ENCODE measurements at places on chromosomes 1 and 21.

DNA sequence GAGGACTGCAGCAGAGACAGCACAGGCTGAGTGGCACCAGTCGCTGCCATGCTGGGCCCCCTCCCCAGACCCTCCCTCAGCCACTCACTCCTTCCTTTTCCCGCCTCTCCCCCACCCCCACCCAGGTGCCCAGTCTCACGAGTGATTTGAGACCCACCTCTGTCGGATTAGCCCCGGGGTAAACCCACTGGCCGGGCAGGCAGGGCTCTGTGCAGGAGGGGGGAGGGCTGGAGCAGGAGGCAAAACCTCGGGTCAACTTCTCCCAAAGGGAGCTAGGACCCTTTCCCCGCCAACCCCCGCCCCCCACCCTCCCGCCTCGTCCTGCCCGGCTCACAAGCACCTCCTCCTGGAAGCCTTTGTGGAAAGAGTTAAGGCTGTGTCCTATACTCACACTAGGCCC lies 3.5 kb upstream of the MRPL24 start:
- DNase-seq = no peak

- DNase-seq = no peak
Observed at GRCh38 chr1:27301582-27302199, 20.3 kb upstream of the TMEM222 start.

- no peak for DNase-seq
Observed at GRCh38 chr1:244941121-244941520, 76.8 kb upstream of the HNRNPU start.

DNA sequence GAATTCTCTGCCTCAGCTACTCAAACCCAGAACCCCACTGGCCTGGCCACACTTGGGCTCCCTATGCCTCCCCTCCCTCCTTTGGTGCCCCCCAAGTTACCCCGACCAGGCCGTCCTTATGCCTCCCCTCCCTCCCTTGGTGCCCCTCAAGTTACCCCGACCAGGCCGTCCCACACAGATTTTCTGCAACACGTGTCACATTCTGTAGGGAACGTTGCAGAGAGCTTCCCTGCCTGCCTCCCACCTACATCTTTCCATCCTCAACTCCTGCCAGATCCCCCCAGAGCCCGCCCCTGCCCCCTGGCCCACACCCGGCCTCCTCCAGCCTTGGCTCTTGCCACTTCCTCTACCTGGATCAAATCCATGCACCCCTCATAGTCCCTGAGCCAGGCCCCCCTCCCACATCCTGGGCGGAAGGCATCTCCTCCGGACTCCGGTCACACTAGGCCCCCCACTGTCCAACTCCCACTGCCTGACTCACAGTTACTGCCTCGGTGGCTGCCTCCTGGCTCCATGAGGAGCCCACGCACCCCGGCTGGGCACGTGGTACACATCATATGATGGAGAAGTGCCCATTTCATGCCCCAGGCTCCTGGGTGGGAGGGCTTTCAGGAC lies 41.2 kb downstream of the KCNAB2 start:
- no peak for DNase-seq

DNA sequence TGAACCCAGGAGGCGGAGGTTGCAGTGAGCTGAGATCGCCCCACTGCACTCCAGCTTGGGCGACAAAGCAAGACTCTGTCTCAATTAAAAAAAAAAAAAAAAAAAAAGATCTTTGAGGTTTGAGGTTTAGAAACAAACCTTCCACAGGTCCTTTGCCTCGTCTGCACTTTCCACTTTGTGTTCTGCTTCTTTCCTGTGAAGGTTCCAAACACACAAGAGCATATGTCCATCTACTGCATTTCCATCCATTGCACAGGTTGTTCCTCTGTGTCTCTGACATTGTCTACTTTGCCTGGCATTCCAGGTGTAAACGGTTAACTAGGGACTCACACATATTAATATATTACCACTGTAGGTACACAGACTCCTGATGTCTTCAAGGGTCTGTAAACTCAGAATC lies 40.1 kb downstream of the DSTYK start:
- DNase-seq = no peak

GRCh38 chr1:235624721-235625333 lies 24.8 kb downstream of the GNG4 start:
- DNase-seq = no peak

- no peak for DNase-seq
Observed at GRCh38 chr1:215160351-215160750, 77.8 kb downstream of the KCNK2 start.

DNA sequence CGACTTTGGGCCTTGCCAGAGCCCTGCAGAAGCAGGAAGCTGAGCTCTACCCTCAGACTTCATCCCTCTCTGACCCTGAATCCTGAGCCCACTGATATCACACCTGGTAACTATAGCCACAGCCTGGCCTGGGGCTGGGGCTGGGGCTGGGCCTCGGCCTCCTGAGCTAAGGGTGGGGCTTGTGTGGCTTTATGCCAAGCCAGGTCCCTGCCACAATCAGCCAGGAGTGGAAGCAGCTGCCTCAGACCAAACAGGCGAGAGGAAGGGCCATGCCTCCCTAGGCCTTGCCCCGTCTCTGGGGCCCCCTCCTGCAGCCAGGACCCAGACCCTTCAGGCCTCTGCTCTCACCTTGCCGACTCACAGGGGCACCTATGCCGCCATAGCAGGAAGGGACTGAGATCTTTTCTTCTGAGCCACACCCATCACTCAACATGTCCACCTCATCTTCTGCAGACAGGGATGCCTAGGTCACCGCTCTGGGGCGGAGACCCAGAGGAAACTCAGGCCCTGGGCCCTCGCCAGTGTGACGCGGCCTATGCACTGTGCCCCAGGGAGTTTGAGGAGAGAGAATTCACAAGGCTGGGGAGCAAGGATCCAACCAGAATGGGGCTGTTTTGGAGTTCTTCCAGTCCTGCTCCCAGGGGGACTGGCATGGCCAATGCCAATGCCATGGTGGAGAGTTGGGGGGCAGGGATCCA lies 5.7 kb downstream of the UBXN11 start:
- no peak for DNase-seq

DNA sequence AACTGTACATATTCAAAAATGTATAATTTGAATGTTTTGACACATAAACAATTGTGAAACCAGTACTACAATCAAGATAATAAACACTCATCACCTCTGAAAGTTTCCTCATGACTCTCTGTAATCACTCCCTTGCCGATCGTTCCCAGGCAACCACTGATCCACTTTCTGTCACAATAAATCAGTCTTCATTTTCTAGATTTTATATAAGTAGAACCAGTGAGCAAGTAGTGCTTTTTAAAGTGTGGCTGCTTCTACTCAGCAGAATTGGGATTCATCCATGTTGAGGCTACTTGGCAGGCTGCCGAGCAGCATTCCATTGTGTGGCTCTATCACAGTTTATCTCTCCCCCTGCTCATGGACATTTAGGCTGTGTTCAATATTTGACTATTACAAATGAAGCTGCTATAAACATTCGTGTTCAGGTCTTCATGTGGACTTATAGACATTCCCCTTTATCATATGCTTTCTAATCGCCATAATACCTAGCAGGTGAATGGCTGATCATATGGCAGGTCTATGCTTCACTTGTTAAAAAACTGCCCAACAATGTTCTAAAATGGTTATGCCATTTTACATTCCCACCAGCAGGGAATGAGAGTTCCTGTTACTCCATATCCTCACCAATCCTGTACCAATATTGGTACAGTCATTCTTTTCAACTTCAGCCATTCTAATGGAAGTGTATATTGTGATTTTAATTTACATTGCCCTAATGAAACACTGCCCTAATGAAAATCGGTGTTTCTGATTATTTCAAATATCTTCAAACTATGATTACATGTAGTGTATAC lies 20.5 kb downstream of the TEX38 start:
- no peak for DNase-seq

DNA sequence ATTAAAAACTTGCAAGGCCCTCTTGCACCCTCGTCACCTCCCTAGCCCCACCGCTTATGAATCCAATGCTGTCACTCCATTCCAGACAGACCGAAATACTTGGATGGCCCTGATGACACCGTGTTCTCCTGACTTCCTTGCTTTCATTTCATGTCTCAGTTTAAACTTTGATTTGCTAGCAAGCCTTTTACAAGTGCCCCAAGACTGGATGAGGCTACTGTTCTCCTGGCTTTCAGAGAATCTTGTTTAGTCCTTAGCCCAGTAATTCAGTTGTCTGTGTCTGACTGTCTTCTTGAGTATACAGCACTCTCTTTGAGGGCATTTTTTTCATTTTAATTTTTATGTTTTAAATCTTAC lies 824 bp upstream of the IFI44L start:
- no peak for DNase-seq

DNA sequence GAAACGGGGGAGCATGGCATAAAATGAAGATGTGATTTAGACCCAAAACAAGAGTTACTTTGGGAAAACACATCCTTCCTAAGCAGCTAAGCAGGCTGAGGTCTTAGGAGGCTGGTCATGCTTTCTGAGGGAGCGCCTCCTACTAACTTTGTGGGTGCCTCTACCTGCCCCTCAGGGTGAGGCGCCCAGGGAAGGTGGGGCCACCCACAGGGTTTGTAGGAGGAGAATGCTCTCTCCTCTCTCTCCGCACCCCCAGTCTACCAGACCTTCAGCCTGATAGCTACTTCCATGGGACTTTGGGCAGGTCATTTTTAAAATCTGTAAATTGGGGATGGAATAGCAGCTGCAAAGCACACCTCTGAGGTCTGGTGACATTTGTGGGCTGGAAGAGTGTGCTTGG lies 23.8 kb downstream of the SLC27A3 start:
- no peak for DNase-seq

DNA sequence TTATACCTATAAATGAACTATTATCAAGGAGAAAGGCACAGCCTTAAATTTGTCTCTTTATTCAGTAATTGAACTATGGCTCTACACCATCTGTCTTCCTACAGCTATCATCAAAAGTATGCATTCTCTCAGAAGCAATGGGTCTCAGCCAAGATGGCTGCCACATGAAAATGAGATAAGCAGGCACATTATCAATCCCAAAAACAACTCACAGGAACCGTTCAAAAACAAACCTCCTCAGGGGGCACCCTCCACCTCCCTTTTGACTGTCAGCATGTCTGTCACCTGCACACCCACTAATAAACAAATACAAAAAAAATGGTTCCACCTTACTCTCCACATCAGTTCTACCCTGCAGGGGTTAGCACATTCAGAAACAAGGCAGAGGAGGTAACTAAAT lies 23.6 kb downstream of the KIAA0319L start:
- DNase-seq = no peak

- no peak for DNase-seq
Observed at GRCh38 chr1:159828581-159829272, 2.1 kb downstream of the SLAMF8 start.

DNA sequence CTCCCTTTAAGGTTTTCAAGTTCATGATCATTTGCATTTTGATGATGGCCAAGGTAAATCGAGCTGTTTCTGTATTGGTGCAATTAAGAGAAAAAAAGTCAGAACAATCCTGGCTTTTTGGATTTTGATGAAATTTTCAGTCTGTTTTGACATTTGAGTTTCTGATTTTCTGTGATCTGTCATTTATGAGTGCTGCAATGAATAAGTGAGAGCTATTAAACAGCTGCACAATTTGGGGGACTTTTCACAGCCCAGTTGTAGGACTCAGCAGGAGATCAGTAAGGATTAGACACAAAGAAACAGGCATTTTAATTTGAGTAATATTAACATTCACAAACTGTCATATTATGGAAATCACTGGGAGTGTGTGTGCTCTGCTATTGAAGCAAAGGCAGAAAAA lies 452.9 kb upstream of the CXADR start:
- DNase-seq = no peak

DNA sequence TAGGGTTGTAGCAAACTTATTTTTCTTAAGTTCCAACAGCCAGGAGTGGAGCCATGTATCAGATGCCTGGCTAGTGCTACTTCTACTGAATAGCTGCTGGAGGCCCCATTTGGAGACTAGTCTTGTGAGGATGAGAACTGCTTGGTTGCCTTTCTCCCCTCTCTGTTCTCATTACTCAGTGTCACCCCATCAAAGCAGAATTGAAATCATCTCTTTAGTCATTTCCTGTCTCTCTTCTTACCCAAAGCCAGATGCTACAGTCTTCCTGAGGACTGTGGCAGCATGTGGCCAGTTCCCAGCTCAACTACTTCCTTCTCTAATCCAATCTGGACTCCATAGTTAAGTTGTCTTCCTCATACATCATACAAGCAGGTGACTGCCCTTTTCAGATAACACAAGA lies 197.5 kb downstream of the BRINP2 start:
- no peak for DNase-seq

DNA sequence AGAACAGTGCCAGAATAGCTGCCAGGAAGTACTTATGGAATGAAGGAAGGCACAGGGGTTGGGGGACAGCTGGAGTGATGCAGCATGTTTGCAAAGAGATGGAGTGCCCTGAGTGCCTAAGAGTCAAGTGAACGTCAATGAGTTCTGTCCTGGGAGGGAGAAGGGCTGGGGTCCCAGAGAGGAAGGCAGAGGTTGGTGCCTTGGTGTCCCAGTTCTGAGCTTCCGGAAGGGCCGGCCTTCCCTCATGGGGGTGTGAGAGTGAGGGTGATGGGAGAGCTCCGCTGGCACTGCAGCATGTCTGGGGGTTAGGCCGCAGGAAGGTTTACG lies 17.6 kb downstream of the NES start:
- DNase-seq = no peak

DNA sequence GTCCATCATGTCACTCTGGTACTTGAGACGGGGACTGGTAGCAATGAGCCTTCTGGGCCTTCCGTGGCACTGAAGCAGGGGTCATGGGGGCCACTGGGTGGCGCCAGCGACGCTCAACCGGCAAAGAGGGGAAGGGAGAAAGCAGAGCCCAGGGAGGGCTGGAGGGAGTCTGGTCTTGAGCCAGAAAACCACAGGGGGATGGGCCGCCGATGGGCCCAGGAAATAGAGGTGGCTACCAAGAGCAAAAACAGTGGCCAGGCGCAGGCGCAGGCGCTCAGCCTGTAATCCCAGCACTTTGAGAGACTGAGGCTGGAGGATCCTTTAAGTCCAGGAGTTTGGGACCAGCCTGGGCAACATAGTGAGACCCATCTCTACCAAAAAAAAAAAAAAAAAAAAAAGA lies 21.8 kb downstream of the EXOC8 start:
- DNase-seq = peak; percentile 37

- no peak for DNase-seq
Observed at GRCh38 chr1:20233394-20233793, 47.1 kb upstream of the PLA2G2C start.

DNA sequence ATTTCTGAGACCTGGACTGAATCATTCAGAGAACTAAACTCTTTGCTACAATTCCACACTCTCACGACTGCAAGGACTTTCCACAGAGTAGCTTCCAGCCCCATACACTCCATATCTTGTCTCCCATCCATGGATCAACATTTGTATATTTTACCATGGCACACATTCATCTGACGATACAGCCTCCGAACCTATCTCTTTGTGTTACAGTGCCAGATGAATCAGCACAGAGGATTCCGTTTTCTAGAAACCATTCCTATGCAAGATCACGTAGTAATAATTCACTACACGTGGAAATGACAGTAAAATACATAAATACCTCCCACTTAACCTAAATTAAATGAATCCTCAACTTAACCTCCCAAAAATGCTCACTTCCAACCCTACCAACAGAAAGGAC lies 110.0 kb upstream of the PRDX6 start:
- no peak for DNase-seq
